ENCODE measurements at places on chromosomes 7 and 10. TPM values are rescaled to one million over a fixed set of nuclear protein-coding genes. Genes with fewer than 3 reads are reported as not detected.

DNA sequence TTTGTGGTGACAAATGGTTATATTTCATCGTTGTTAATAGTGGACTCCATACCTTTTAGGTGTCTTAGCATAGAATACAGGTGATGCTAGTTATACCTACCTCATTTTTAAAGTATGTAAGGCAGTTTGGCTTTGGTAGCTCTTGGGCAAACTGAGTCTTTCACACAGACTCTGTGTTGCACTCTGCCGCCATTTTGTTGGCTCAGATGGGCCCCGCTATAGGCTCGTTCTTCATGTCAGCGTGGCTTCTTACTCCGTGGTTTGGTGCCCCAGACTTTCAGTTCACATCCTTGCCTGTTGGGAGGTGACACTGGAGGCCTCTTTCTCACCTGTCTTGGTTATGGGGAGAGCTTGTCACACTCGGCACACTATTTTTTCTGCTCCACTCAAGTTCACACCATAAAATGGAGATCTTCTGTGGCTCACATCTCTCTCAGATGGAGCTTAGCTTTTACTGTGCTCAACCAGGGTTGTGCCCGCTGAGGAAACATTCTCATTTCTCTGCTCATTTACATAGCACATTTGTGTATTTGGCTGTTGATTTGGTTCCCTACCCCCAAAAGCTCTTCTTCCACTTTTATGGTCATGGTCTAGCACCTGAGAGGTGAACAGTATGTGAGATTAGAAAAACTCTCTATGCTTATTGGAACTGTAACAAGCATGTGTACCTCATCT is 178.5 kb downstream of the ARID5B start:
- H3K27ac ChIP-seq: no peak overlapping the region
- DNase-seq: no peak
- H3K4me1 ChIP-seq: peaks cover 26% of the 10 kb centered on the region
- H3K27me3 ChIP-seq: no peaks in the 10 kb centered on the region
- H3K4me3 ChIP-seq: no peak overlapping the region
- H3K36me3 ChIP-seq: peaks cover 17% of the 10 kb centered on the region

- DNase-seq: no peak
- peaks cover 17% of the 10 kb centered on the region for H3K4me1 ChIP-seq
- no peaks in the 10 kb centered on the region for H3K27me3 ChIP-seq
- peaks cover 10% of the 10 kb centered on the region for H3K36me3 ChIP-seq
These were observed 124.2 kb upstream of the ZNF746 start for GRCh38 chr7:149621776-149622175.

- H3K36me3 ChIP-seq: no peaks in the 10 kb centered on the region
- no peak overlapping the region for H3K27ac ChIP-seq
- DNase-seq: no peak
- peaks cover 2% of the 10 kb centered on the region for H3K27me3 ChIP-seq
- H3K4me1 ChIP-seq: no peaks in the 10 kb centered on the region
These were observed 108.4 kb upstream of the HPS1 start for GRCh38 chr10:98555021-98555619.

DNA sequence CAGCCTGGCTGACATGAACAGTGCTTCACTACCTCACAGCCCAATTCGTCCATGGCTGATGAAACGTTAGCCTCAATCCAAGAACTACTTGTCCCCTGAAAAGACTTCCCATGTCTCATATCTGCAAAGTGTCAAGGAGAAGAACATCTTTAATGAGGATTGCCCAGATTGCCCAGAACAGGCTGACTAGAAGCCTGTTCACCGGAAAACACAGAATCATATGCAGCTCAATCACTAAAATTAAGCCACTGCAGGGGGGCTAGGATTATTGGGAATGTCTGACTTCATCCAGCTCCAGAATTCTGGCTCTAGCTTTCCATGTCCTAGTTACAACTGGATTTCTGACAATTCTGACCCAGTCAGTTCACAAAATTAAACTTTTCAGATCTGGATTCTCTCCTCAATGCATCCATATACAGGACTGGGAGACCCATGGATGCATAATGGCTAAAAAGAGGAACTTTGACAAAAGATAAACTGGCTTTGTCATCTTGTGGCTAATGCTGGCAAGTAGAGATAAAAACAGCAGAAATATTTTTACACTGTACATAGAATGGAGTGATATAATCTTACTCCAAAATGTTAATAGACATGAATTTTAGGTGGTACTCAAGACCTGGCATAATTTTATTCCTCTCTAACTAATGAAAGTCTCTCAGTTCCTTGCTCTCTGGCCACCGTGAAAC is 467.0 kb upstream of the POT1 start:
- no peaks in the 10 kb centered on the region for H3K36me3 ChIP-seq
- no peak for DNase-seq
- no peaks in the 10 kb centered on the region for H3K27me3 ChIP-seq
- no peaks in the 10 kb centered on the region for H3K4me1 ChIP-seq

- H3K27ac ChIP-seq: no peak overlapping the region
- H3K27me3 ChIP-seq: no peaks in the 10 kb centered on the region
These were observed 4.1 kb downstream of the LRRC17 start for GRCh38 chr7:102916881-102917280.

DNA sequence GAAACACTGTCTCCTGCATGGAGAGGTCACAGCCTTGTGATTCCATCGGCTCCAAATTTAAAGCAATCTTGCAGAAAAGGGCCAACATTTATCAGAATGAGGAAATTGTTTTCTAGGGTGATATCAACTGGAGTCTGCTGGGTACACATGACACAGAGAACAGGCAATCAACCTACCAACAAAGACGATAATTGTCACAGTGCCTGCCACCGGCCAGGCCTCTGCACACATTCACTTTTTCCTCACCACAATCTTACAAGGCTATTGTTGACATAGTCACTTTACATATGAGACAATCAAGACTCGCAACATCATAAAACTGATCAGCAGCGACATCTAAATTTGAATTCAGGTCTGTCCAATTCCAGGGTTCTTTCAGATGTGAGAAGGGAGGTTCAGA is 189.4 kb downstream of the KCNMA1 start:
- no peaks in the 10 kb centered on the region for H3K27me3 ChIP-seq
- H3K27ac ChIP-seq: no peak overlapping the region
- H3K36me3 ChIP-seq: no peaks in the 10 kb centered on the region
- no peak for DNase-seq
- no peak overlapping the region for H3K4me3 ChIP-seq

GRCh38 chr10:3992382-3993178 is 207.6 kb upstream of the KLF6 start:
- DNase-seq: no peak
- H3K36me3 ChIP-seq: no peaks in the 10 kb centered on the region
- H3K27ac ChIP-seq: no peak overlapping the region

- DNase-seq: no peak
- H3K4me3 ChIP-seq: no peak overlapping the region
- H3K27ac ChIP-seq: no peak overlapping the region
These were observed 78.5 kb upstream of the PDCD4 start for GRCh38 chr10:110793128-110793812.

- no peak overlapping the region for H3K4me3 ChIP-seq
- DNase-seq: no peak
- no peak overlapping the region for H3K27ac ChIP-seq
- H3K4me1 ChIP-seq: no peaks in the 10 kb centered on the region
These were observed 111.1 kb upstream of the CREB5 start for GRCh38 chr7:28301148-28301641.

- H3K36me3 ChIP-seq: no peaks in the 10 kb centered on the region
- peaks cover 31% of the 10 kb centered on the region for H3K4me1 ChIP-seq
- H3K4me3 ChIP-seq: no peak overlapping the region
- peak overlapping the region; percentile 33 for H3K27ac ChIP-seq
- peaks cover 2% of the 10 kb centered on the region for H3K27me3 ChIP-seq
These were observed 451.6 kb upstream of the GALNT17 start for GRCh38 chr7:70680306-70680705.

Gene SMO
- total RNA-seq: 0.35 TPM

Gene GLRX3
- total RNA-seq: 32.4 TPM

Gene RBP4
- 1.3 TPM for total RNA-seq

Gene CHAT
- total RNA-seq: not detected

Gene PLEKHS1
- not detected for total RNA-seq

Data from T-cell (primary cell).